ENCODE measurements at places on chromosomes 16 and 17.

- DNase-seq = no peak
Measured at GRCh38 chr17:77419547-77420094, 278.9 kb downstream of the SEC14L1 start.

- peak; percentile 48 for DNase-seq
Measured at GRCh38 chr17:15261258-15261801, 3.8 kb downstream of the PMP22 start.

DNA sequence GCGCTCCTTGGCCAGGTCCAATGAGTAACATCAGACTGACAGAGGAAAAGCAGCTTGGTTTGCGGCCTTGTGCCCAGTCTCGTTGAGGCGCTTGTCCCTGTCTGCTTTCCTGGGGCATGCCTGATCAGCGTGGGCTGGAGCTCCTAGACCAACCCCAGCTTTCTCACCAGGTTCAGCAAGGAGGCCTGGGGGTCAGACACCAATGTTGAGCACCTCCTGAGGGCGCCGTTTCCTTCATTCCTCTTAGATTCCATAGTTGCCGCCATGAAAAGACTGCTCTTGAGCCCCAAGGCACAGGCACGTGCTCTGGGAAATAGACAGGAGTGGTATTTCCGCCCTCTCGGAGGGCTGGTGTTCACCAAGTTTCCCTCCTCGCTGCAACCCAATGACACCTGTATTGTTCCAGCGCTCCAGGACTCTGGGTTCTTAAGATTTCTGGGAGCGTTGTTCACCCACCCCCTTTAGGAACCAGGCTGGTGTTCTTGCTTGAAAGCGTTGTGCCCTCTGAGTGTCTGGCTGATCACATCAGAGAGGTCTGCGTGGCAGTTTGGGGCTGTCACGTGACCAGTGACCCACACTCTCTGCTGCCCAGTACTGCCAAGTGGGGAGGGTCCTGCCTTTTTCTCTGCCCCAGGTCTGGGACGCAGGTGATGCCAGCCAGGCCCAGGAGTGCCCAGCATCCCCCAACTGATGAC, 18.0 kb downstream of the KCTD2 start:
- no peak for DNase-seq

GRCh38 chr17:7111784-7112509, 2.7 kb downstream of the ASGR2 start:
- DNase-seq = no peak

Data from left colon (tissue), 2 donors.